ENCODE measurements at places on chromosomes 3 and 15.

DNA sequence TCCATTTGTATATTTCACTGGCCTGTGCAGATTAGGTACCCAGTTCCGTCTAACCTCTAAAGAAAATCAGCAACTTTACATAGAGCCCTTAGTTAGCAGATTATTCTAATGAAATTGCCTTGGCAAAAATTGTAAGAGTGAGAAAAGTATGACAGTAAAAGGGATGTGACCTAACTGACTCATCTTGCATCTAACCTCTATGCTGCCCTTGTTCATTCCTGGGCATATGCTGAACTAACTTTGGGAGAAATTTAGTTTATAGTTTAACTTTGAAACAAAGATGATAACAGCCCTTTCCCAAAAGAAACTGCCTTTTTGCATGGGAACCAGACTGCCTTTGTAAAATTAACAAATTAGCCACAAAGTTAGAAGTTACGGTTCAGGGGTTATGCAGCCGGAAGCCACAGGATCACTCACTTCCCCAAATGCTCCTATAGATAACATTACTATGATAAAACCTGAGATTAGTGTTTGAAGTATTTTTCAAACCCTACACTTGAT is 839.8 kb upstream of the ALCAM start:
- no peak for DNase-seq

GRCh38 chr15:70077188-70078147 is 20.2 kb downstream of the TLE3 start:
- no peak for DNase-seq

DNA sequence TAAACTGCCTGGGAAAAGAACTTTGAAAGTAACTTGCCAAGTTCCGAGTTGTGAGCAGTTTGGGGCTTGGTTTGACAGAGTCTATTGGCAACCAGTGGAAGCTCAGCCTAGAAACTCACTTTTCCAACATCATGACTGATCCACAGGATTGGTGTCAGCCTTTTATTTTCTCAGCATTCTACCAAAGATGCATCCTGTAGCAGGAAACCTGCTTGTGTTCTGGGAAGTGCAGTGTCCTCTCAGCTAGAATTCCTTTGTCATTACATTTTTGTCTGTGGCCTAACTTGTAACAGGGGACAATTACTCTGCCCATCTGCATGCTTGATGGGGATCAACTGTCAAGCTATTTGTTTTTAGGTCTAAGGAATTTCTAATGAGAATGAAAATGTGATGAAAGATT is 116.7 kb upstream of the LMOD3 start:
- no peak for DNase-seq

GRCh38 chr3:147328711-147329110 is 77.6 kb downstream of the ZIC4 start:
- no peak for DNase-seq

DNA sequence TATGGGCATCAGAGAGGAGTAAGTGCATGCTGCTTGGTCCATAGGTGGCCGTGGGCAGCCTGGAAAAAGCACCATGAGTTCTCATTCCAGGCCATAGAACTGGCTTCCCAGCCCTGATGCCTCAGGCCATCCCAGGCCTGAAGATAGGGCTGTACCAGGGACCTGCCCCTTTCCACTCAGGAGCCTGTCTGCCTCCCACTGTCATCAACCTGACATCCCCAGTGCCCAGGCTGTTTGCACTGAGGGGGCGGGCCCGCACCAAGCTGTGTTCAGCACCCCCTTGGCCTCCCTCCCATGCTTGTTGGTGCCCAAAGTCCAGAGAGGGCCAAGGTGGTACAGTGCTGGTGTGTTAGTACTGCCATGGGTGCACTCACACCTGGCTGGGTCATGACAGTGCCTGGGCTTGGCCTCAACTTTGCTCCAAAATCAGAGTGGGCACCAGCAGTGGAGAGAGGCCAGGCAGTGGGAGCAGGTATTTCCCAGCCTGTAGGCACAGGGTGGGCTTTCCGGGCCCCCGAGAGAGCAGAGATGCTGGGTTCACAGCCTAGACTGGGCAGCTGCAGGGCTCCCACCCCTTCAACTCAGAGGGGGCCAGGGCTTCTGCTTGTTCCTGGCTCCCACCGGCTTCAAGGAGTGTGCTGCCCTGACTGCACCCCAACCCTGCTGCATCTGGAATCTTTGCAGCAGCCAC is 556.1 kb downstream of the SI start:
- no peak for DNase-seq

DNA sequence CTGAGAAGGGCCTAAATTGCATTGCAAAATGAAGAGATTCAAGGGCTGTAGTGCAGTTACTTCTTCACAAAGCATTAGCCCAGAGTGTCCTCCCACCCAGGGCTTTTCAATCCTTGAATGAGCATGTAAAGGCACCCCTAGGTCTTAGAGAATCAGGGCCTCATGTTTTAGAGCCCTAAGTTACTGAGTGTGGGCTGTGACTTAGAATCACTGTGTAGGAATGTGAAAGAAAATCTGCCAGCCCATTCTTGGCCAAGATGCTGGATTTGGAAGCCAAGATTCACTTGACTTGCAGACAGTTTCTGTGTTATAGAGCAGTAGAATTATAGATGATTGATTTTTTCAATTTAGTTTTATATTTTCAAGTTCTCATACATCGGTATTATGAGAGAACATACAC is 153.2 kb downstream of the MYRIP start:
- DNase-seq = no peak

Measured in activated T-helper 1 cell treated with Interleukin-2 at 50 U/mL for 16 hours (primary cell).